ENCODE measurements at places on chromosomes 11 and 22.

GRCh38 chr11:134742956-134743819, 331.1 kb upstream of the B3GAT1 start:
- no peak for DNase-seq

DNA sequence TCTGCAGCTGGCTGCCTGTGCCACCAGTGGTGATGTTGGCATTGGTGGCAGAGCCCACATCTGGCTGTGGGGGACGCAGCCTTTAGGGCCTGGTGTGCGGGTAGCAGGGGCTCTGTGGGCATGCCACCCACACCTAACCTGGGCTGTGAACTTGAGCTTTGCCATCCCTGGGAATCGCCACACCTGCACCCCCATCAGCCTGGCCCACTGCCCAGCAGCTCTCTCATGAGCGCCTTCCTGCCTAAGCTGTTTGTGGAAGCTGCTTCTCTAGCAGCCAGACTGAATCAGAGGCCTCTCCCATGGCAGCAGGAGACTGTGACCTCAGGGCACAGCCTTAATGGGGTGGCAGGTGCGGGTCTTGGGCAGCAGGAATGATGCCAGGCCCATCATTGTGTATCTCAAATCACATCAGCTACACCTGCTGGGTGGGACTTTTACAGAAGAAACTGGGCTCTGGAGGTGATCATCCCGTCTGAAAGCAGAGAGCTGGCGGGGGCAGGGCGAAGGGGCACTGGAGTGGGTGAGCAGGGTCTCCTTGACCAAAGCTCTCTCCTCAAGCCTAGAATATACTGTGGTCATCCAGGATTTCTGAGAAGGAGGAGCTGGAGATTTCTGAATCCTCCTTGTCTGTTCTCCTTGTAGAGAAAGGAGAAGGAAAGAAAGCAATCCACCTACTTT, 17.8 kb upstream of the CARS1 start:
- no peak for DNase-seq

DNA sequence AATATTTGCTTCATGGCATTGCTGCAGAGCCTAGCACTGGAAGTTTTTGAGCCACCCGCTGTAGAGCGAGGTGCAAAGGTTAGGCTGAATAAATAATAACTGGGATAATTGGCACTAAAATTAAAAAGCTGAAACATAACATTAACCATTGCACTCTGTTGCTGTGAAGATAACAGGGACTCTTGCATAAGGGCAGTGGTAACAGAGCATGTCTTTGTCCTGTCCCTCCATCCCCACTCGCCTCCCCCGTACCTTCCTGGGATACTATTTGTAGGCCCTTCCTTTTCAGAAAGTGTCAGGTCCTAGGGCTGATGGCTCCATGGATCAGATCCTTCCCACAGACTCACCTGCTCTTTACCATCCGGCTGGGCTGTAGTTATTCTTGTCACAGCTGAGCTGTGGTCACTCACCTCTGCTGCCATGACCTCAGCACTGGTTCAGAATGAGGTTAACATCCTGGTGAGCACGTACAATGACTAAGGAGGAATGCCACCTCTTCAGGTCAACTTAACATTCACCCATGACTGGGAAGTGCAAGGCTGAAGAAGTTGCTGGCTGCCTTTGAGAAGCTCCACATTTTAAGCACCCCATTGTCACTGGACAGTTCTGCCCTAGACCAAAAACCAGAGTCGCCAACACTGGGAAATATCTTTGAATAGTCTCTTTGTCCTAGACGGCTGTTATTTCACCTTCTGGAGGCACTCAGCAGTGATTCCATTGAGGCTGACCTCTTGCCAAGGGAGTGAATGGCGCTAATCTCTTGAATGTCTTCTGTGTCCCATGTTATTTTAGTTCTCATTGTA, 103.2 kb upstream of the KIRREL3 start:
- DNase-seq, result no peak

- no peak for DNase-seq
Measured at GRCh38 chr22:28222052-28222451, 303.0 kb upstream of the PITPNB start.

- DNase-seq, result no peak
Measured at GRCh38 chr11:64624883-64625481, 34.0 kb downstream of the SLC22A12 start.

- DNase-seq, result no peak
Measured at GRCh38 chr11:62687508-62688396, 1.6 kb downstream of the LRRN4CL start.

DNA sequence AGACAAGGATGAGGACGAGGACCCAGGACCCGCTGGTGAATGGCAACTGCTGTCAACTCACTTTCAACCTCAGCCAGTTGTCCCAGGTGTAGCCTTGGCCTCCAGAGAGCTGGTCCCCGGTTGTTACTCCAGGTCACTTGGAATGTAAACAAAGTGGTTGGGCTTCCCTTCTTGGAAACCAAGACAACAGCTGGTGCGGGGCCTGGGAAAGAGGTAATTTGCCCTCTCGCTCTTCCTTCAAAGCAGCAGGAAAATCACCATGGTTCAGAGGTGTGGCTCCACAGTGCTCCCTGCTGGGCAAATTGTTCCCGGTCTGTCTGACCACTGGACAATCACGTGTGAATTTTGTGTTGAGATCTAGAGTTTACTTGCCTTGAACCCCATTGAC, 15.0 kb downstream of the SLC1A2 start:
- no peak for DNase-seq

DNA sequence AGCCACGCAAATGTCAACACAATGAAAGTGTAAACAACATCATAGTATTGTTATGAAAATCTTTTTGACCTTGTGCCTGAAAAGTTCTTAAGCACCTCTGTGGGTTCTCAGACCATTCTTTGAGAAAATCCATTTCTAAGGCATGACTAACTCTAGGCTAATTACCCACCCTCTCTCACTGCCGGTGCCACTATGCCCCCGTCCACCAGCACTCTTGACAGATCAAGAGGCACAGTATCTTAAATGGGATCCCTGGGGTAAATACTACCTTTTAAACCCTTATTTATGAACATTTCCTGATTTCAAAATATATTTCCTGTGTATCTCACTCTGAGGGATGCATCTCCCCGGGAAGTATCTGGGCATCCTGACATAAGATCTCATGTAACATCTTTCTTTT, 607.5 kb downstream of the METTL15 start:
- no peak for DNase-seq

- DNase-seq, result no peak
Measured at GRCh38 chr11:25992294-25992693, 339.6 kb upstream of the ANO3 start.

GRCh38 chr11:45098929-45099328, 47.5 kb upstream of the PRDM11 start:
- no peak for DNase-seq

- no peak for DNase-seq
Measured at GRCh38 chr22:49238181-49239141, 589.2 kb downstream of the BRD1 start.

DNA sequence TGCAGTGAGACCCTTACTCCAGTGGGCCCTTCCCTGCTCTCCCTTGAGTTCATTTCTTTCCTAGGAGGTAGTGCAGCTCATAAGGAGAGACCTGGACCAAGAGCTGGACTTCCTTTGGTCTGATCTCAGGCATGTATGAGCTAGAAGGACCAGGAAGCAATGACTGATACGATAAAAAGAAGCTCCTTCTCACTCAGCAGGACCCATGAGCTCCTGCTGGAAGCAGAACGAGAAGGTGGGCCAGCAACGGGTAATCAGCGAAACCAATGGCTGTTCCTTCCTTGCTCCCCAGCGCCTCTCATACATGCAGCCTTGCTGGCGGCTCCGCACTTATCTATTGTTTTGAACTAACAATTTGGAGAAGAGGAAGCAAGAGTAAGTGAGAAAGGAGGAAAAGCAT, 56.8 kb downstream of the RPUSD4 start:
- no peak for DNase-seq

DNA sequence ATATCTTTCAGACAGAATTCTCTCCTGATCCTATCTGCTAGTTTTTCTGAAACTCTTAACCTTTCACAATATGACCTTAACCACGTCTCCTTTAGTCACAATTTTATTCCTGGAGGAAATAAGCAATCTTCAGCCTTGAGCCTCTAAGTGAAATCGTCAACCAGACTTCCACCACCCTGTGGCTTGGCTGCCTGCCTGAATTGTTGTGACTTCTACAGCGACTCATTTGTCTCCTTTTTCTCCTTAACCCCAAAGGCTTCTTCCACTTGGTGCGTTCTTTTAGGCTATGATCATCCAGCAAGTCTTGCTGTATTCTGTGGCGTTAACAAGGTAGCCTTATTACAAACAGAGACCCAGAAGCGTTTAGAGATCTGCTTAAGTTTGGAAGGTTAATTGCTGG, 535.1 kb upstream of the ARHGAP42 start:
- DNase-seq, result no peak

DNA sequence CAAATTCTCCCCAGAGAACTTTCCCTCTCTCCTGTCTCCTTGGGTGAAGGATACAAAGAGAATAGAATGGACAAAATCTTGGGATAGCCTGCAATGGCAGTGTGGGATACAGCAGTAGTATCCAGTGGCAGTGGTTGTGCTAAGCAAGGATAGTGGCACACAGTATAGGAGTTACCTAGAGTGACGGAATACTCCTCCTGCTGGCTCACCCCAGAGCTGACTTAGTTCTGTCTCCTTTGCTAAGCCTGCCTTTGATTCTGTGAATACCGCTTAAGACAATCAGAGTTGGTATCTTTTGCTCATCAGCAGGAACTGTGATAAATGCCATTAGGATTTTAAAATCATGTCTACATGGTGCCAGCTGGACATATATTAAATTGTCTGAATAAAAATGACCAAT, 404.3 kb downstream of the JRKL start:
- no peak for DNase-seq

DNA sequence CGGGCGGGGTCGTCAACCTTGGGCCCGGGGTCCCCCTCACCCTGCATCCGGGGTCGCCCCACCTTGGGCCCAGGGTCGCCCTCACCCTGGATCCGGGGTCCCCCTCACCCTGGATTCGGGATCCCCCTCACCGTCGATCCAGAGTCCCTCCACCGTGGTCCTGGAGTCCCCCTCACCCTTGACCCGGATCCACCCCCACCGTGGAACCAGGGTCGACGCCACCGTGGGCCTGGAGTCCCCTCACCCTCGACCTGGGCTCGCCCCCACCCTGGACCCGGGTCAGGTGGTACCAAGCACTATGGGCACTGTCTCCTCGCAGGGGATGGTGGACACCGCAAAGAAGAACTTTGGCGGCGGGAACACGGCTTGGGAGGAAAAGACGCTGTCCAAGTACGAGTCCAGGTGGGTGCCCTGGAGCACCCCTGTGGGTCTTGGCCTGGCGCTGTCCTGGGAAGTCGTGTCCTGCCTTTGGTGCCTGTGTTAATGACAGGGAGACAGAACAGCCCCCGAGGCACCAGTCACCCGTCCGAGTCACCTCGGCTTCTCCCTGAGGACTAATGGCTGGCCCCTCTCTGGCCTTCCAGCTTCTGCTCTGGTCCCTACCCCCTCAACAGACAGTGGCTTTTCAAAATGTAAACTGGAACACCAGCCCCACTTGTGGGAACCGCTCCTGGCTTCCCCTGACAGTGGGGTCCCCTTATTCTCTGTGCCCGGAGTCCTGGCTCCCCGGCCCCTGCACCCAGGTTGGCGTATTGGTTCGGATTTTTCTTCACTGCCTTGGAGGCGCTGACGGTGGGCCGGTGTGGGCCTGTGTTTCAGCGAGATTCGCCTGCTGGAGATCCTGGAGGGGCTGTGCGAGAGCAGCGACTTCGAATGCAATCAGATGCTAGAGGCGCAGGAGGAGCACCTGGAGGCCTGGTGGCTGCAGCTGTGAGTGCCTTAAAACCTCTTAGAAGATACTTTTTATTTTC, 762 bp downstream of the CRELD2 start:
- DNase-seq, result no peak

DNA sequence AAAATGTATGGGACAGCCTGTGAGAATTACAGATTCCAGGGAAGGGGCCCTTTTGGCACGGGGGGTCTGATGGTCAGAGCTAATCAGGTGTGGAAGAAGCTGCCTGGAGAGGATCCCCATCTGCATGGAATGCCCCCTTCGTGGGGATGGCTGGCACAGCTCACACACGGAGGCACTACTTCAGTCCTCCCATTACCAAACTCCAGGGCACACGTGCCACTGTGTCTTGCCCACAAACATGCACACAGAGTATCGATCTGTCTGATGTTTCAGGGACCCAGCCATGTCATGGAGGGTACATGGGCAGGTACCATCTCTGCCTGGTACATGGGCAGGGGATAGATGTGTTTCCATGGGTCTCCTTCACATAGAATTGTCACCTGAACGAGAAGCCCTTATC, 14.7 kb downstream of the KCNQ1OT1 start:
- DNase-seq, result no peak

DNA sequence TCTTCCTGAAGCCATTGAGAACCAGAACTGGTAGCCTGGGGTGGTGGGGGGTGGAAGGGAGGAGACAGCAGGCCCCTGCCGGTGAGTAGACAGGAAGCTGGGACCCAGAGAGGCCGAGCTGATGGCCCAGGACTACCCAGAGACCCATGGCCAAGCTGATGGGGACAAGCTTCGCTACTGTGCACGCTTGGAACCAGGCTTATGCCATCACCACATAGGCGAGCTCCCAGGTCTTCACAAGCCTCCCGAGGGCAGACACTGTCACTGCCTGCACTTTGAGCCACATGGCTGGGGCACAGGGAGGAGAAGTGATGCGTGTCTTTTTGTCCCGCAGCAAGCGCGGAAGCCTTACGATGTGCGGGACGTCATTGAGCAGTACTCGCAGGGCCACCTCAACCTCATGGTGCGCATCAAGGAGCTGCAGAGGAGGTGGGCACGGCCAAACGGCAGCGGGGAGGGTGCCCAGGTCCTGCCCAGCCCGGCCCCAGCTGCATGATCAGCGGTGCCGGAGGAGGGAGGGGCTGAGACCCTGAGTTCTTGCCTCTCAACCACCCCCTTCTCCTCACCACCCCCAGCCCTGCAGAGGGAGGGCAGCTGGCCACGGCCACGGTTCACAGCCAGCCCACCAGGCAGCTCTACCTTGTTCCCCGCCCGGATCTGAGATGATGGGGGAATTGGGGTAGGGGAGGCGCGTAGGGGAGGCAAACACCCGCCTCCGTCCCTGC, 76.0 kb upstream of the KCNQ1OT1 start:
- no peak for DNase-seq

DNA sequence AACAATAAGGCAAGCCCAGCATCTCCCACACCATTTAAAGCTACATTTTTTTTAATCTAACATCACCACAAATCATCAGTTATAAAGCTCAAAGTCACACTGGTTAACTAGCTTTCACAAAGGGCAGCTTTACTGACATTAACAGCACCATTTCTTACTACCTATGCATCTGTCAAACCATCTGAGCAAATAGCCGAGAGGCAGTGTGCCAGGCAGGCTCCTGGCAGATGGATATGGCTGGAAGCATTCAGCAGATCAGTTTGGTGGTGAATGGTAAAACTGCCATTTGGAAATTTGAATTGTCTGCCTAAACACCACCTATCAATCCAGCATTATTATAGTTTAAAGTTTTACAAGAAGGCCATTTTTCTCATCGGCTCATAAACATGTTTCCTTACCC, 131.2 kb downstream of the TTC28 start:
- no peak for DNase-seq

- DNase-seq, result no peak
Measured at GRCh38 chr22:20405291-20405930, 11.5 kb downstream of the ZNF74 start.

GRCh38 chr11:494761-495536, 12.1 kb downstream of the RNH1 start:
- no peak for DNase-seq

Measured in stimulated activated naive CD4-positive, alpha-beta T cell (primary cell).